Activated T-helper 1 cell treated with anti-CD3 and anti-CD28 coated beads, Interleukin-12 subunit alpha, Interleukin-12 subunit beta, Interleukin-2, Interleukin-4 antibody, amounts not matched to agents 30 ng/mL and 10 ng/mL and 1 ng/mL, durations not matched to agents 14 hours and 24 hours and 36 hours (primary cell): ENCODE measurements at places on chromosomes 7 and 10. TPM values are rescaled to one million over a fixed set of nuclear protein-coding genes. Genes with fewer than 3 reads are reported as not detected.

DNA sequence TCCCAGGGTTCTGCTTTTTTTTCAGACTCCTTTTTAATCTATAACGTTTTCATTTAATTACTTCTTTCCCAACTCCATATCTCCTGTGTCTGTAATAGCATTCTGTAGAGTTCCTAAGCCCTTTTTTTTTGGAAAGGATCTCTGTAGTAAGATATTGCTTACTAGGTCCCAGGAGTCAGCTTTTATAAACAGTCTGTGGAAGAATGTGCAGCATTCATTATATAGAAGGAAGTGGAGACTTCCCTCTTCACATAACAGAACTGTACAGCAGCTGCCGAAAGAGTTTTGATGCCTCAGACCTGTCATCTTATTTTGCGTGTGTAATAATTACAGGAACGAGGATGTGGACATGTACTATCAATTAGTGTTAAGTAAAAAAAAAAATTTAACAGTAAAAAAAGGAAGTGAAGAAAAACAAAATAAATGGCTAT is 7.4 kb upstream of the STEAP4 start:
- no peak for DNase-seq
- H3K27ac ChIP-seq: no peak overlapping the region
- H3K4me1 ChIP-seq: no peaks in the 10 kb centered on the region
- H3K36me3 ChIP-seq: no peaks in the 10 kb centered on the region
- H3K27me3 ChIP-seq: peaks cover 4% of the 10 kb centered on the region

DNA sequence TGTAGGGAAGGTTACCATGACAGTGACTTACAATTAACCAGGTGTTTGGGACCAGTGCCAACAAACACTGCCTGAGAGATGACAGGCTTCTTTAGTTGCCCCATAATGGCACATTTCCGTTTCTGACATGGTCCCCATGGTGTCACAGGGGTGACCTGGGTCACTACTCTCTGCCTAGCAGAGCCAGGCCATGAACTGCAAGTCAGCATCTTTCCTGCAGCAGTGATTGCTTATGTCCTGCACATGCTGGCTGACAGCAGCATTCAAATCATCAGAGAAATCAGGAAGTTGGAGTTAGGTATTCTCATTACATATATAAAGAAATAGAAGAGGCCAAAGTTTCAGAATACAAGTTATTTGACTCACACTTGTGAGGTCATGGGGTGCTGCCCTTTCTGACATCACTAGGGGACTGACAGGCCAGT is 47.1 kb upstream of the ZNRF2 start:
- DNase-seq: no peak
- H3K4me1 ChIP-seq: no peaks in the 10 kb centered on the region
- H3K36me3 ChIP-seq: no peaks in the 10 kb centered on the region
- no peak overlapping the region for H3K27ac ChIP-seq
- no peak overlapping the region for H3K4me3 ChIP-seq
- H3K27me3 ChIP-seq: peaks cover 4% of the 10 kb centered on the region

DNA sequence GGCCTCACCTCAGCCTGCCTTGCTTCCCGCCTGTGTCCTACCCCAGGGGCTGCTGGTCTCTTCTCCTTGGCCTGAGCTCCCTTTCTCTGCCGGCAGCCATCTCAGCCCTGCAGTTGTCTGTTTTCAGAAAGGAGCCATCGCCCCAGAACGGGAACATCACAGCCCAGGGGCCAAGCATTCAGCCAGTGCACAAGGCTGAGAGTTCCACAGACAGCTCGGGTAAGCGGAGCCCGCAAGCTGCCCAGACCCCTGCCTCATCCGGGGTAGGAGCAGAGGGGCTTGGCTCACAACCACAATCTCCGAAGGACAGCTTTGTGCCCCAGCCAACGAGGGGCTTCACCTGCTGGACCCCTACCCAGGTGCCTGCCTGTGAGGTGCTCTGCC is 5.3 kb upstream of the DEPP1 start:
- no peaks in the 10 kb centered on the region for H3K36me3 ChIP-seq
- no peak overlapping the region for H3K27ac ChIP-seq
- H3K27me3 ChIP-seq: peaks cover 7% of the 10 kb centered on the region

DNA sequence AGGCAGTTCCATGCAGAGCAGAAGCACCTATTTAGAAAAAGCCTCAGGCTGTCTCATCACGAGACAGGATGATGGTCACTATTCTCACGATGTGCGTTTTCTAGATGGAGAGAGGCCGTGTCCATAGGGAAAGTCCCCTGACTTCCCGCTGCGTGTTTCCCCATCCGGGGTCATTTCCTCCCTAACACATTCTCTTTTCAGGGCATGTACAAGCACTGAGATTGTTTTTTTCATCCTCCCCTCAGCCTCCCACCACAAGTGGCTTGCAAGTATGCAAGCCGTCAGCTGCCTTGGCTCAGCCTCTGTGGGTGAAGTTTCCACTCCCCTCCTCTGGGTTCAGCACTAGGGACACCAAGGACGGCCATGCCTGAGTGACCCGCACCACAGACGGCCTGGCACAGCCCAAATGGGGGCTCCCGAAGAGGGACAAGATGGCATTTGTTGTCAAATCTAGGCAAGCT is 2.7 kb upstream of the CALML5 start:
- H3K27ac ChIP-seq: no peak overlapping the region
- DNase-seq: no peak
- no peak overlapping the region for H3K4me3 ChIP-seq

TMEM139 gene
- total RNA-seq: 0.73 TPM in 1 of 2 replicates, not detected in the other
